ENCODE measurements at places on chromosomes 3 and 15. TPM values are rescaled to one million over a fixed set of nuclear protein-coding genes. Genes with fewer than 3 reads are reported as not detected.

GRCh38 chr15:33292717-33293307 is 18.0 kb upstream of the RYR3 start:
- DNase-seq, result peak; percentile 51

- no peak for DNase-seq
These were observed 28.1 kb downstream of the COLQ start for GRCh38 chr3:15493436-15493835.

SLC6A6 gene
- total RNA-seq, result 3.2 TPM

TIGIT gene
- total RNA-seq, result 0.10 TPM

WDR72 gene
- total RNA-seq, result 11.8 TPM

All from left lobe of liver (tissue), 2 donors.